ENCODE measurements at places on chromosomes 6 and 20. TPM values are rescaled to one million over a fixed set of nuclear protein-coding genes. Genes with fewer than 3 reads are reported as not detected.

GRCh38 chr20:23295934-23296333 is 54.7 kb upstream of the NXT1 start:
- no peak for DNase-seq

- DNase-seq = no peak
Observed at GRCh38 chr6:51951924-51952323, 135.5 kb downstream of the PKHD1 start.

DNA sequence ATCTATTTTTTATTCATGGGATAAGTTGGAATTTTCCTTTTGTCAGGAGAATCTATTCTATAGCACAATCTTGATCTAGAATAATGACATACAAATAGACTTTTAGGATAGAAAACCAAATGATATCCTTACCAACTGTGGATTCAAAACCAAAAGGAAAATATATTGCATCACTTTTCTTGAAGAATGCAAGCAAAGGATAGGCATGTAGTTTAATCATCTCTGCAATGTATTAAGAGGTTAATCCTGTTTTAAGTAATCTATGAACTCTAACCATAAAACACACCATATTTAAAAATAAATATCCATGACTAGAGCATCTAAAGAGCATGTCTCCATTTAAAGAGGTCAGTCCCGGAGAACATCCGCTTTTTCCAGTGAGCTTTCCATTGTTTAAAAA is 106.7 kb upstream of the CNKSR3 start:
- DNase-seq = no peak

DNA sequence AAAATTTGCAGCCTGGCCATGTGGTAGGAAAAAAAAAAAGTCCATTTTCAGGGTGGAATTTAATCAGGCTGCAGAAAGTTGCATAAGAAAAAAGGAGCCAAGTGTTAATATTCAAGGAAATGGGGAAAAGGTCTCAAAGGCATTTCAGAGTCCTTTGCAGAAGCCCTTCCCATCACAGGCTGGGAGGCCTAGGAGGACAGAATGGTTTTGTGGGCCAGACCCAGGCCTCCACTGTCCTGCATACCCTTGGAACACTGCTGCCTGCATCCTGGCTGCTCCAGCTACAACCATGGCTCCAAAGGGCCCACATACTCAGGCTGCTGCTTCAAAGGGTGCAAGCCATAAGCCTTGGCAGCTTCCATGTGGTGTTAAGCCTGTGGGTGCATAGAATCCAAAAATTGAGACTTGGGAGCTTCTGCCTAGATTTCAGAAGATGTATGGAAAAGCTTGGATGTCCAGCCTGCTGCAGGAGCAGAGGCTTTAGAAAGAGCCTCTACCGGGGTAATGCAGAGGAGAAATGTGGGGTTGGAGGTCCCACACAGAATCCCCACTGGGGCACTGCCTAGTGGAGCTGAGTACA is 239.0 kb upstream of the STXBP5 start:
- DNase-seq = no peak

Gene ACTL10
- 1.5 TPM for total RNA-seq

DNA sequence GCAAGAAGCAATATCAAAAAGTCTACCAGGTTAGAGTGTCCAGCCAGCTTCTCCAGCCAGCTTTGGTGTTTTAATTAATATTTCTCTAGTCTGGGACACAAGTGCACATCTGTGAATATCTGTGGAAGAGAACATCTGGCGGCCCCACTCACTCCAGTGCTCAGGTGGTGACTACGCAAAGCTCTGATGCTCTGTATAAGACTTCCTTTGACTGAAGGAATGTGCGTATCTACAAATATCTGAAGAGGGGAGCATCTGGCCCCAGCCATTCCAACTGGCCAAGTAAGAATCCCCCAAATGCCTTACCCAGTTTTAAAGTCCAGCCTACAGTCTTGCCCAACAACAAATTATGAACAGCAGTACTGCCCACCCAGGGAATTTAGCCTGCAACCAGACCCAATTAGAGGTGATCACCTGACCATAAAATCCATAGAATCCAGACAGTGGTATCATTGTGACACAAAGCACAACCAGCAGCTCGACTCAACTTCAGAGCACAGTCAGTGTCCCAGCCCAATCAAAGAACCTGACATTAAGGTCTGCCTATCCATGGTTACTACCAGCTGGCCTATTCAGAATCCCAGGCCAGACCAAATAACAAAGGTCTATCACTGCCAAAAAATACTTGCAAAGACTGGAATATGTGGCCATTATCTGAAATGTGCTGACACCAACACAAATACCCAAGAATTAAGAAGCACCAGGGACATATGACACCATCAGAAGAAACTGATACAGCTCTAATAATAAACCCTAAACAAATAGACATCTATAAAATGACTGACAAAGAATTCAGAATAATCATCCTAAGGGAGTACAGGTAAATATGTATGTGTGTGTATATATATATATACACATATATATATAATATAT is 76.1 kb upstream of the MANEA start:
- no peak for DNase-seq

Gene TOMM6
- total RNA-seq = 105 TPM

DNA sequence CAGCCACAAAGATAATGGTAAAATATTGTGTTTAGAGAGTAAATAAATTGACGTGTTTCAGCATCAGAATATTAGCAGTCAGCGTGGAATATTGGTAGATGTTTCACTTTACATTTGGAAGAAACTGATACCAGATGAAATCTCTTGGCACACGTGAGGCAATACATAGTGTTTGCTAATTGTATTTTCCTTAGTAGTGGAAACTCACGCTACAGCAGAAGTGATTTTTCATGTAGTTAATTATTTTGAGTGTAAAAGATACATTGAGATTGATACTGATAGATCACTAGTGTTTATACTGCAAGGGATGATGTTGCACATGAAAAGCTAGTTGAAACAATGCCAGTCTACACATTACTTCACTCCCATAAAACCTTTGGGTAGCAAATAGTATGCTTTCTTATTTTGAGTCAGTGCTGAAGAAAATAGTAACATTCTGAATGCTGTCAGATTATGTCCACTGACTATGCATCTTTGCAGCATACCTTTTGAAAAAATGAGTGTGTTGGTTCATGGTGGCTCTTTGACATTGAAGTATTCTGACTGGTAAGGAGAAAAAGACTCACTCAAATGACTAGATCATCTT is 59.3 kb downstream of the CD2AP start:
- DNase-seq = no peak

Gene SPO11
- total RNA-seq = not detected

Gene PPP1R16B
- total RNA-seq = 6.4 TPM

DNA sequence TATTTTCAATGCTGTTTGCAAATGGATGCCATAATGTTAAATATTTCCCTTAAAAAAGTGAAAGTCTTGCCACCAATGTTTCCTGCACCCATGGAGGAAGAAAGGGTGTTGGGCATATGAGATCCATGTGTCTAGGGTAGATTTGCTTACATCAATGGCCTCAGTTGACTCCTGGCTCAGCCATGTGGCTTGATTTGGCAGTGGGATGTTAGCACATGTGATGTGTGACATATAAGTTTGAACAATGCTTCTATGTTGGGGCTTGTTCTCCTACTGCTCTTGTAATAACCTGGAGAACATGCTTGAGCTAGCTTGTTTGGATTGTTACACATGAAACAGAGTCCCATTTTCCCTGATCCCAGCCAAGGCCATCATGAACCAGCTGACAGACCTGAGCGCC is 187.6 kb downstream of the SCP2D1 start:
- DNase-seq = no peak

DNA sequence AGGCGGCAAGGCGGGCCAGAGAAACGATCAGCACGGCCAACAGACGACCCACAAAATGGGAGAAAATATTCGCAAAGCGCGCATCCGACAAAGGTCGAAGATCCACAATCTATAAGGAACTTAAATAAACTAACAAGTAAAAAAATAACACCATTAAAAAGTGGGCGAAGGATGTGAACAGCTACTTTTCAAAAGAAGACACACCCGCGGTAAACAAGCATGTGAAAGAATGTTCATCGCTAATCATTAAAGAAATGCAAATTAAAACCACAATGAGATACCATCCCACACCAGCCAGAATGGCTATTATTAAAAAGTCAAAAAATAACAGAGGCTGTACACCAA is 117.8 kb upstream of the SIRPA start:
- DNase-seq = no peak

DNA sequence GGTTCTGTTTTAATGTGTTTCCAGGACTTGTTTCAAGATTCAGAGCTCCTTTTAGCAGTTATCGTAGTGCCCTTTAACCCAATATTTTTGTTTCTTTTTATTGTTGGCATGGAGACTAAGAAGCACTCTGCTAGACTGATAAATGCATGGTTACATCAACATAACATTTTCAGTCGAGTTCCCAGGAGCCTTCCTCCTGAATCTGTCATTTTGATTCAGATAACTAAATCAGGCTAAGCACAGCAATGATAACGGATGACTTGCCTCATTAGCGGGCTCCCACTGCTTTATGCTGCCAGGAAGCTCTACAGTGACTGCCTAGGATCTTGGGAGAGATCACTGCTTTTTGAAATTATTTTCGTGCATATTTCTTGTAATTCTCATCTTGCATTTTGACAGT is 772.8 kb upstream of the GJE1 start:
- DNase-seq = no peak

- no peak for DNase-seq
Observed at GRCh38 chr6:10633216-10633615, 61.2 kb downstream of the C6orf52 start.

GRCh38 chr6:124927806-124928205 is 34.4 kb upstream of the RNF217 start:
- DNase-seq = no peak

- DNase-seq = no peak
Observed at GRCh38 chr6:131038597-131039344, 24.3 kb downstream of the EPB41L2 start.

GRCh38 chr6:108561742-108562502 is 1.2 kb downstream of the FOXO3 start:
- no peak for DNase-seq

GRCh38 chr20:16583474-16583873 is 10.2 kb upstream of the KIF16B start:
- no peak for DNase-seq

GRCh38 chr6:49556429-49556837 is 6.0 kb downstream of the C6orf141 start:
- no peak for DNase-seq

All from vagina (tissue), 2 donors.